EL (cell line): ENCODE measurements at places on chromosomes 3 and 15.

DNA sequence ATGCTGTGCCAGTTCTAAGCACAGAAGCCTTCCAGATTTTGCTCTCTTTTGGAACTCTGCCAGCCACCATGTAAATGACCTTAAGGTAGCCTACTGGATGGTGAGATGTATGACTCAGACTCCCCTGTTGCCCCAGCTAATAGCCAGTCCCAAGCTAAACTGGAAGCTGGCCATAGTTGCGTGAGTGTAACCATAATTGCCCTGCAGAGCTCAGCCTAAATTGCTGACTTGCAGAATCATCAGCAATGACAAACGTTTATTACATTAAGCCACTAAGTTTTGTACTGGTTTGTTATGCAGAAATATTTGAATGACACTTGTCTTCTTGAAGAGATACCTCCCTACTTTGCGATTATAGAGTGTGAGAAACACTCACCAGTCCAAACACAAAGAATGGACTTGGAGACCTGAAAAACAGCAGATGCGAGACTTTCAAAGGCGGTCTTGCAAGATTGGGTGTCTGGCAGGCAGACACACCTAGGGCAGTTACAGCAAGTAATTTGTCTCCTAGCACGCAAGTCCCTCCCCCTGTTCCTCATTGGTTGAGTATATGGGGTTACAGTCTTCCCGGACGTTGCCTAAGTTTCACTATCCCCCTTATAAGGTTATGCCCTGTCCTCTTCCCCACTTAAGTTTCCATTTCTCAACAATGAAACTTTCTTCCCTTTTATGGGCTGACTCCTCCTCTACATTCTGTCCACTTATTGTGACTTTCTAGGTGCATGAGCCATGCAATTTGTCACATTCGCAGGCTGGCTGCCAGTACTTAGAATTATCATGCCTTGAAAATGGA, 83.6 kb upstream of the XCR1 start:
- peak; percentile 96 for DNase-seq

DNA sequence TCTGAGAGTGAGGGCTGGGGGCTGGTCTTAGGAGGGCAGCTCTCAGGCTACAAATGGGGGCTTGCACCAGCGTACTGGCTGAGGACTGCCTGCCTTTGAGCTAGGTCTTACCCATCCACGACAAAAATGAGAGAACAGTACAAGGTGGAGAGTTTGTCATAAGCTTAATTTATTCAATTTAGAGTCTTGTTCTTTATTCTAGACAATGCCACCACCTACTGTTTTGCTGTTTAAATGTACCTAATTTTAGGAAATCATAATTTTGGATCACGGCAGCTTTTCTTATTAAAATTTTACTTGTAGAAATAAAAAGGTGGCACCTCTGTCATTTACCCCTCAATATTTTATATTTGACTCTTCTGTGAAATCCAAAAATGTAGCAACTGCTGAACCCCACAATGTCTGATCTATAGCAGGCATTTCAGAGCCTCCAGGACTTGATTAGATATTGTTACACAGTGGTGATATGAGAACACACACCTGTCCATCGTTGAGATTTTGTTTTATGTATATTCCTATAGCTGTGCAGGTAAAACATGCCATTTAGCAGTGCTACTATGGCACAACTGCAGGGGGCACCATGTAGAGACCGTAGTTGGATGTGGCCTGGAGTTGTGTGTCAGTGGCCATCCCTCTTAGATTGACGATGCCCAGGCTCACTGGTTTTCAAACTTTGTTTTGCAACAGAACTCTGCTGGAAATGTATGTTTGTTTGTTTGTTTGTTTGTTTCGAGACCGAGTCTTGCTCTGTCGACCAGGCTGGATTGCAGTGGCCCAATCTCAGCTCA, 88.6 kb downstream of the SLCO3A1 start:
- DNase-seq, result no peak

DNA sequence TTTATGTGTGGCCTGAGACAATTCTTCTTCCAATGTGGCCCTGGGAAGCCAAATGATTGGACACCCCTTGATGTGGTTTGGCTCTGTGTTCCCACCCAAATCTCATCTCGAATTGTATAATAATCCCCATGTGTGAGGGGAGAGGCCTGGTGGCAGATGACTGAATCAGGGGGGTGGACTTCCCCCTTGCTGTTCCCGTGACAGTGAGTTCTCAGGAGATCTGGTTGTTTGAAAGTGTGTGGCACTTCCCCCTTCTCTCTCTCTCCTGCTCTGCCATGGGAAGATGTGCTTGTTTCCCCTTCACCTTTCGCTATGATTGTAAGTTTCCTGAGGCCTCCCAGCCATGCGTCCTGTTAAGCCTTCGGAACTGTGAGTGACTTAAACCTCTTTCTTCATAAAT, 60.1 kb upstream of the PARL start:
- DNase-seq, result no peak

- DNase-seq, result no peak
These were observed 92.5 kb downstream of the HMG20A start for GRCh38 chr15:77513226-77513625.

DNA sequence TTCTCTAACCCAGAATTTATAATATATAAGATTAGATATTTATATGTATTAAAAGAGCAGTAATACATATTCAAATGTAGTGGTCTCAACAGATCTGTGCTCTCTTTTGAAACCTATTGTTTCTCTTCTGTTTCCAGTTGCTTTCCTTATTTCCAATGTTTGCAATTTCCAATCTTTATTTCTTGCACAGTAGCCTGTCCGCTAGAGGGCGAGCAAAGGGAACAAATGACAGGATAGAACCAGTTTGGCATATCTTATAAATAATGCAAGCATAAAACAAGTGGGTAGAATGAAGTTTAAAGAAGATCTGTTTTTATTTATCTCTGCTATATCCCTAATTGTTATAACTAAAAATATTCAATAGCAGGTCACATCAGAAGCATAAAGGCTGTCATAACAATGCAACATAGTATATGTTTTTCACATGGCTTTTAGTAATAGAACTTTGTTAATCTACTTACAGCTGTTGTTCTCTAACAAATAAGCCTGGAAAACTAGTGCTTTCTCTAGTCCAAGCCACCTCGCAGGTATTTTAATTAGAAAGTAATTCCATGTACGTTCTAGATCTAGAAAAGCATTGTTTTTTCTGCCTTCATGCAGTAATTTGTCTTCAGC, 15.1 kb upstream of the TCAIM start:
- DNase-seq, result peak; percentile 64

DNA sequence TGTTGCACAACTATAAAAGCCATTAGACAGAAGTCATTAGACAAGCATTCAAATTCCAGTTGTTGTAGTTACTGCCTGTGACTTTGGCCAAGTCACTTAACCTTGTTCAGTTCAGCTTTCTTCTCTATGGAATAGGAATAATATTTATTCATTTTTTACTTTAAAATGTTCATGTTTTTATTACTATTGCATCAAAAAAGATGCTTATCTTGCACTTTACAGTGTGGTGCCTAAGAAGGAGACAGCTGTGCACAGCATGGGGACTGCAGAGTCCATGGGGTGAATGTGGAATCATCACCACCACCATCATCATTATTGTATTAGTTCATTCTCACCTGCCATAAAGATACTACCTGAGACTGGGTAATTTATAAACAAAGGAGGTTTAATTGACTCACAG, 504.2 kb downstream of the SOX2 start:
- DNase-seq, result no peak

DNA sequence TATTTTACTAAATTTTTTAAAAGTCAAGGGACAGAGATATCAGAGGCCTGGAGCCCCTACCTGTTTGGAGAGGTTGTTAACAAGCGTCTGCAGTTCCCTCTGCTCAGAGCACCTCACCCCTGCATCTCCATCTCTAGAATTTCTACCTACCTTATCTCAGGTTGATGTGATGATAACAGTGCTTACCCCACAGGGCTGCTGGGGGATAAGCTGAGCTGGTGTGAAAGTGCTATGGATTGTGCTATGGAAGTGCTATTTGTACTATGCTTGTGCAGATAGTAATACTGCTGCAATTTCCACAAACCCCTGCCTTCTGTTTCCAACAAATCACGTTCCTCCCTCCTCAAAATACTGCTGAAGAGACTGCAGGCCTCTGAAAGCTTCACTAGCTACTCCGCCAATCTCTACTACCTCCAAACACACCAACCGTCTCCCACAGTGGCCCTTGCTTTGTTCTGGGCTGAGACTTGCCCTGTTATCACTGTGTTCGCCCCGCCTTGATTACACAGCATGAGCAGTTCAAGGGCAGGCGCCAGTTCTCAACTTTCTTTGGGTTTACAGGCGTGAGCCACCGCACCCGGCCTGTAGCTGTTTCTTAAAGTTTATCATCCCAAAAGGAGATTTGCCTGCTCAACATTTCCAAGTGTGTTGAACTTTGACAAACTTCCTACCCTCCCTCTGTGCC, 28.4 kb upstream of the PARL start:
- DNase-seq, result no peak

- no peak for DNase-seq
These were observed 268.6 kb upstream of the UBE2E1 start for GRCh38 chr3:23537101-23537551.

GRCh38 chr3:195441476-195441991, 1.3 kb downstream of the ACAP2 start:
- DNase-seq, result peak; percentile 70

DNA sequence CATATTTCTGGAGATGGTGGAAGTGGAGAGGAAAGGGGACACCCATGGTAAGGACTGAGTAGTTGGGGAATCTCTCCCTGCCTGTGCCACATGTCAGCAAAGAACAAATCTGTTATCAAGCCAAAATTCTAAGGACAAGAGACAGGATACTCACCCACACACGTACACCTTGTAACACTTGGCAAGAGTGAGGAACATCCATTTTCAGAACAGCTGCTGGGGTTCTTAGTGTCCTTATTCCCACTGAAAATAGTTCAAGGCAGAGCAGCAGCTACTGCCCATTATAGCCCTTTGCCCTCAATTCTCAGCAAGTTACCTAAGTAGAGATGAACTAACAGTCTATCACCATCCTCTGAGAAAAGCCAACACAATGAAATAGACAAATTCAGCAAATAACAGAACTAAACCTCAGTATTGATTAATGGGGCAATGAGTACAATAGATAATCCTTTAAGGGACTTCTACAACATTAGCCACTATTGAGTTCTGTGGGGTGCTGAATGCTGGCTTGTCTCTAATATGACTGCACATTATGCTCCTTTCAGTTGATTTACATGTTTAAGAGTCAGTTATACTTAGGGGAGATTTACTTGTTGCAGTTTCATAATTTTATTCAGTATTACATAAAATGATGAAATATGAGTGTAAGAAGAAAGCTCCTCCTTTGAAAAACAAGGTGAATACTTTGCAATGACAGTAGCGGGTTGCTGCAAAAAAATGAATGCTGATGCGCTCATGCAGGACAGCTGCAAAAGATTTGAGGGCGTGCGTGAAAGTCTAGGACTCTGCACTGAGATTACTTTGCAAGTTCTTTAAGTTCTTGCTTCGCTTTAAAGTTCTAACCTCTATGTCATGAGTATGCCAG, 22.4 kb downstream of the SENP5 start:
- no peak for DNase-seq

GRCh38 chr3:116423945-116424344, 21.3 kb downstream of the LSAMP start:
- no peak for DNase-seq

DNA sequence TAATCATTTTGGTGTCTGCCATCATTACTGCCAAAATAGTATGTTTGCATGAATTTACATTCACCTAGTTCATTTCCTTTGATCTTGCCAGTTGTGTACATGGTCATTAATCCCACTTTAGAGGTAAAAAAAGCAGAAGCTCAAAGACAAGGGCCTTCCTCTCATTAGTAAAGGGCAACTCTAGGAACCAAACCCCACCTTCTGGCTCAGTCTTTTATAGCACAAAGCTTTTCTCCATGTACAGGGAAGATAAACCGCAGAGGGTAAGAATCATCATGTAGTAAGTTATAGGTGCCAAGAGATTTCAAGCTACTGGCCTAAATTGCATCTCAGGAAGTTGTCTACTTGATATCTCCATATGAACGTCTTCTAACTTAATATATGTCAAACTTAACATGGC, 19.3 kb upstream of the SPG21 start:
- DNase-seq, result no peak

GRCh38 chr3:36215241-36215640, 165.1 kb upstream of the STAC start:
- no peak for DNase-seq

GRCh38 chr3:23527326-23527725, 278.4 kb upstream of the UBE2E1 start:
- no peak for DNase-seq

- no peak for DNase-seq
These were observed 292.9 kb upstream of the RORA start for GRCh38 chr15:61521953-61522352.

- no peak for DNase-seq
These were observed 357.1 kb upstream of the CFAP20DC start for GRCh38 chr3:59406943-59407342.

DNA sequence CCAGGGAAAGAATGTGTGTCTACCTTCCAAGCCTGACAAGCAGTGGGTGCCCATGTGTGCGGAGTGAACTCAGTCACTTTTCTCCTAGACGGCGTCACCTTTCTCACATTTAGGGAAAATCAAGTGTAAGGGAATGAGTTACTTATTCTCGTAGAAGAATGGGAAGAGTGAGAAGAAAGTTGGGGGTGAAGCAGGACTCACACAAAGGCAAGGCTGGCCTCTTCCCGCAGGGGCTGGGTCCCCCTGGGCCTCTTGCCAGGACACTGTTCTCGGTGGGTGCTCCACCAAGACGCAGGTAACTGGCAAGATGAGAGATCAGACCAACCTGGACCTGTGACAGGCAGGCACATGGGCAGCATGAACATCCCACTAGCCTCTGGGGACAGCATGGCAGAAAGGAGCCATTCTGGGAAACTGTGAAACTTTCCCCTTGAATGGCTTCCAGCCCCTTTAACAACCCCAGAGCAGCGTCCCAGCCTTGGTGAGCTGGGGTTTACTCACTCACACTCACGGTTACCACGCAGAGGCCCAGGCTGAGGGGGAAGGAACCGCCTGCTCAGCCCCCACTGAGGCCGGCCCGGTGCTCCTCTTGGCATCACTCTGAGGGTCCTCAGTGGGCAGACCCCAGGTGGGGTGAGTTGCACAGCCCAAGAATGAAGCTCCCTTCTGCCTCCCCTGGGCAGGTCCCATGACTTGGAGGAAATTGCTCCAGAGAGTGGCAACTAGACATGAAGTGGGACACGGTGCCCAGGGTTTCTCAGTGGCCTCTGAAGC, 15.0 kb upstream of the SRP14 start:
- no peak for DNase-seq

DNA sequence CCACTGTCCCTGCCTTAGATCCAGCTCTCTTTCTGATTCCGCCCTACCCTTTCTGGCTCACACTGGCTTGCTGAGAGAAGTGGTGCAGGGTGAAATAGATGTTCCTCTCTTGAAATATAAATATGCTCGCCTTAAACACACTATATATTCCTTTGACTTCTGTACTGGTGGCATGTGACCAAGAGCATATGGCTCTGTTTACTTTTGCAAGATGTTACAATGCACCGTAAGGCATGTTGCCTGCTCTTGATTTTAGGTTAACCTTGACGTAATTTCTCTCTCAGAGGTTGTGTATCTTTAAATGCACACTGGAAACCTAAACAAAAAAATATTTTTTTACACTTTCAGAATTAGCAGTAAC, 749 bp downstream of the RSRC1 start:
- DNase-seq, result no peak

- no peak for DNase-seq
These were observed 42.9 kb upstream of the MITF start for GRCh38 chr3:69696367-69696766.

- no peak for DNase-seq
These were observed 3.5 kb downstream of the BCL2A1 start for GRCh38 chr15:79967298-79968182.
